Lung microvascular endothelial cell (primary cell): ENCODE measurements at places on chromosomes 7 and 10. TPM values are rescaled to one million over a fixed set of nuclear protein-coding genes. Genes with fewer than 3 reads are reported as not detected.

GRCh38 chr10:116398224-116398623 lies 29.4 kb upstream of the PNLIPRP3 start:
- DNase-seq = no peak

Gene NEBL
- 1.7 and 4.4 TPM in 2 replicates for total RNA-seq

DNA sequence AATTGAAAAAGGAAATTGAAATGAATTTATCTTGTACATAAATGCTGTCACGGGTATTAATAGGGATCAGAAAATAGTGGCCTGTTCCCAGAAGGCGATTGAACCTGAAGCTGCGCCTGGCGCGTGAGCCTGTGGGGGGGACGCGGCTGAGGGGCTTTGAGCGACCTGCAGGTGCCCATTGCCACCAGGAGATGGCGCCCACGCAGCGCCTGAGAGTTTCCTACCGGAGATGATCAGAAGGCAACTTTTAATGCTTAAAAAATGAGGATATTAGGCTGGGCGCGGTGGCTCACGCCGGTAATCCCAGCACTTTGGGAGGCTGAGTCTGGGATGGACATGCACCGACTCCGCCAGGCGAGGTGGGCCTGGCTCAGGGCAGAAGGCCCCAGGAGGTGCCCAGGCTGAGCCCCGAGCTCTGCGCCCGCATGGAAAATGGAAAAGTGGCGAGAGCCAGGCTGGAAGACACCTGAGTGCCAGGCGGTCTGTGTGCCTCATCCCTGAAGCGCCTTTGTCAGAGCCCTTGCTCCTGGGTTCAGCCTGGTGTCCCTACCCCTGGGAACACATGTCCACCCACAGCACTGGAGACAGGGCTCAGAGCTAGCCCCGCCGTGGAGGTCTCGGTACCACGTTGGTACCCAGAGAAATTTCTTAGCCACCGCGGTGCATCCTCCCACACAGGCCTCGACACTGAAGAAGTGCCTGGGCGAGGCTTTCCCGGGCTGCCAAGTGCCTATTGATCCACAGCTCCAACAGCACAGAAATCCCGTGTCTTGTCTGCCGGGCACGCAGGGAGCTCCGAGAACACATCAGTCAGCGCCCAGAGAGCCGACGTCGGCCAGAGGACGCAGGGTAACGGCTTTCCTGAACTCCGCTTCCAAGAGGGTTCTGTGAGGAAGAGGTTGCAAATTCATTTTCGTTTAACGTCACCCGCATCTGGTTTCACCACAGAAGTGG lies 117.4 kb downstream of the INPP5A start:
- DNase-seq = peak; percentile 67

DNA sequence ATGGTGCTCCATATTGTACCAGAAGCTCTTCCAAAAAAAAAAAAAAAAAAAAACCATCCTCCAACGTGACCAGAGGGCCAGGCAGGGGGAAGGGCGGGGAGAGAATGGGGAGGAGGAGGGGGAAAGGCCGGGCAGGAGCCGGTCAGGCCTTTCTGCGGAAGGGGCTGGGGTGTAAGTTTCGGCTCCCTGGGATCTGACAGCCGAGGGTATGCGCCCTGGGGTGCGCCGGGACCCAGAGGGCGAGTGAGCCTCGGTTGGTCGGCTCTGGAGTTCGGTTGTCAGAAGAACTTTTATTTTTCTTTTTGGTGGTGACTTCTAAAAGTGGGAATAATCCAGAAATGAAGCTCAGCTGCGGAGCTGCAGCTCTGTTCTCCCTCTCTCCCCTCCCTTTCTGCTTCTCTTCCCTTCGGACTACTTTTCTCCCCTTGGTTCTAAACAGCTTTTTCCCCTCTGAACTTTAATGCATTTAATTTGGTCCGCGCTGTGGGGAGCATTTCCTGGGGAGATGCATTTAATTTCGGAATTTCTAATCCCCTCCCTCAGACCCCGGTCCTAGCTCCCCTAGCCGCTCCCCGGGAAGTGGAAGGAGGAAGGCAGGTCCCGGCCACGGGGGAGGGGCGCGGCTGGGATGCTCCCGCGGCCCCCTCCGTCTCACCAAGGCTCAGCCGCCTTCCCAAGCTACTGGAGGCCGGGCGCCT lies 3.9 kb upstream of the PAX2 start:
- DNase-seq = no peak
